ENCODE measurements at places on chromosomes 5 and 9.

- DNase-seq, result no peak
These were observed 60.2 kb downstream of the UHRF2 start for GRCh38 chr9:6473151-6473550.

GRCh38 chr9:13491138-13491492 lies 211.6 kb upstream of the MPDZ start:
- DNase-seq, result no peak

- no peak for DNase-seq
These were observed 142.0 kb upstream of the ALDH1B1 start for GRCh38 chr9:38250279-38251035.

GRCh38 chr9:116298878-116299391 lies 145.3 kb downstream of the PAPPA start:
- DNase-seq, result no peak
